ENCODE measurements at places on chromosomes 2 and 18. TPM values are rescaled to one million over a fixed set of nuclear protein-coding genes. Genes with fewer than 3 reads are reported as not detected.

The TXNDC2 gene
- 0.21 TPM for total RNA-seq

DNA sequence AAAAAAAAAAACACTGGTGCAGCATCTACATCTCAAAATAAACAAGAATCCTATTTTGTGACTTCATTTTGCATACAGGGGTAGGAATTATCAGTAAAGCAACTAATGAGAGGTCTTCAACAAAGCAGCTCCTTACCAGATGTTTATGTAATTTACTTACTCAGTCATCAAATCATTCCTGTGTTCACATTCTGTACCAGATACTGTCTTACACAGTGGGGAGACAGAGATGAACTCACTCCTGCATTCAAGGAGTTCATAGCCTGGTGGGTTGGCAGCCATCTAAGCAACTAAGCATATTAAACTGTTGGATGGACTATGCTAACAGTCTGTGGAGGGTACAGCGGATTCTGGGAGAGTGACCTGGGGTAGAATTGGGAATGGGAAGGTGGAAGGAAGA, 169.0 kb downstream of the OSR1 start:
- DNase-seq, result no peak

The DSG4 gene
- not detected for total RNA-seq

GRCh38 chr18:33594799-33595198, 16.8 kb downstream of the ASXL3 start:
- no peak for DNase-seq

DNA sequence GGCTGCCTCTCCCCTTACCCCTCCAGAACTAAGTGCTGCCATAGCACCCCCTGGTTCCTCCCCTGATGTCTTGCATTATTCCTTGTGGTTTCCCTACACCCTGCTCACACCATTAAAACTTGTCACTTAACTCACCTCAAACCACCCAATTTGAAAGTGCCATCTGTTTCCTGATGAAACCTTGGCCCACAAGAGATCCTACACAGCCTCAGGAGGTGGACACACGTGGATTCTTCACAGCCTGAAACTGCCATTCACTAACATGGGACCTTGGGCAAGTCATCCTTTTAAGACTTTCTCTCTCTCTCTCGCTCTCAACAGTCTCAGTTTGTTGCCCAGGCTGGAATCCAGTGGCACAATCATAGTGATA, 27.5 kb upstream of the FAM124B start:
- DNase-seq, result no peak

GRCh38 chr2:216555274-216555673, 56.6 kb downstream of the RPL37A start:
- DNase-seq, result peak; percentile 85

DNA sequence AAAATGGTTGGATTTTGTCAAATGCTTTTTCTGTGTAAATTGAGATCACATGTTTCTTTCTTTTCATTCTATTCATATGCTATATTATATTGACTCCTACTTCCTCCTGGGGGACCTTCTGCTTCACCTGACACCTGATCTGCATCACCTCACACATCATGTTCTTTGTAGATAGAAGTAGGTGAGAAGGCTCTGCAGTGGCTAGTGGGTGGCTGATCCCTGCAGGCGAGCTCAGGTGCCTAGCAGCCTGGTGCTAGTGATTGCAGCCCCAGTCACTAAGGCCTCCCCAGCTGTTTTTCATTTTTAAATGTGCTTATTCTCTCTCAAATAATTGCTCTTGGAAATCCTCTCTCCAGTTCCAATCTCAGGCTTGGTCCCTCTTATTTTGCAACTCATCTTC, 33.6 kb downstream of the MC4R start:
- DNase-seq, result no peak

- no peak for DNase-seq
Measured at GRCh38 chr2:183088061-183088460, 9.5 kb downstream of the DUSP19 start.

GRCh38 chr2:150480241-150480640, 7.2 kb downstream of the RND3 start:
- DNase-seq, result no peak

DNA sequence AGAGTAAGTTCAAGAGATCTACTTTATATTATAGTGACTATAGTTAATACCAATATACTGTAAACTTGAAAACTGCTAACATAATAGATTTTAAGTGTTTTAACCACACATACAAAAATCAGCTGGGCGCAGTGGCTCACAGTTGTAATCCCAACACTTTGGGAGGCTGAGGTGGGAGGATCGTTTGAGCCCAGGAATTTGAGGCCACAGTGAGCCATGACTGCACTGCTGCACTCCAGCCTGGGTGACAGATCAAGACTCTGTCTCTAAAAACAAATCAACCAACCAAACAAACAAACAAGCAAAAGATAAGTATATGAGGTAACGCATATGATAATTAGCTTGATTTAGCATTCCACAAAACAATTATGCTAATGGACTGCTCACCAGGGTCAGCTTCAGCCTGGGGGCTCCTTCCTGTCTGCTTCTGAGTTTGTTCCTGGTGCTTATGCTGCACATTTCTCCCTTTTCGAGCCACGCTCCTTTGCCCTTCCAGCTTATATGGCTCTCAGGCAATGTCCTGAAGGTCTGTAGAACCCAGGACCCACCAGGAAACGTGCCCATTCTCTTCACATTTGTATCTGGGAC, 357.6 kb downstream of the EN1 start:
- DNase-seq, result no peak

DNA sequence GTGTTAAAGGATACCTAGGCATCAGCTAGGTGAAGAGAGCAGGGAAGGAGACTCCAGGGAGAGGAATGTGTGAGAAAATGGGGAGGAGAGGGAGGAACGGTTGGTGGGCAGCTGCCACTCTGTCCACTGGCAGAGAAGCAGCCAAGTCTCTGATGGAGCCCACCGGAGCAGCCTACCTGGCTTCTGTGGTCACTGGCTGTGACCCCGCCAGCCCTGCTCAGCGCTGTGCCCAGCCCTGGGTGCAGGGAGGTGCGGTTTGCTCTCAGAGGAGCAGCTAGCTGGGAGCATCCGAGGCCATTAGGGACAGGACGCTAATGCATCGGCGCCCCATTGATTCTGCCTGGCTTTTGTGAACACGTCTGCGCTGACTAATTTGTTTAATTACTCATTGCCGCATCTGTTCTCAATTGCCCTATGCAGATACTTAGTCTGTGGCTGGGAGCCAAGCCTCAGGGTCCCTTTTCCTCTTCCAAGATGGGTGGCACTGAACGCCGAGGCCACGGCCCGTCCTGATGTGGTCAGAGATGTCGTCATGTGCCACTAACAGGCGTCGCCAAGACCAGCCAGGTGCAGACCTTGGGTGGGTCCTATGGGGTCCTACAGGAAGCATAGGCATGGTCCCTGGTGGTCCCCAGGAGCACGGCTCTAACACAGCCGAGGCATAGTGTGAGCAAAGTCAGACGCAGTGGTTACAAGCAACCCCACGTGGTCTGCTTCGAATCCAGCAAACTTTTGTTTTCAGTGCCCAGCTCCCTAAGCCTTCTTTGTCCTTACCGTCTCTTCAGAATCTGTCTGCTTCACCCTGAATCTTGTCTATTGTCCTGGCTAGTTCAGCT, 82.0 kb downstream of the RRM2 start:
- DNase-seq, result no peak

- no peak for DNase-seq
Measured at GRCh38 chr2:168654705-168655104, 147.7 kb upstream of the NOSTRIN start.

- DNase-seq, result no peak
Measured at GRCh38 chr18:62324917-62325805, at the start of gene TNFRSF11A. TNFRSF11A (plus strand) TSS chr18:62325310; CDS start chr18:62325353, 43 bp downstream.

DNA sequence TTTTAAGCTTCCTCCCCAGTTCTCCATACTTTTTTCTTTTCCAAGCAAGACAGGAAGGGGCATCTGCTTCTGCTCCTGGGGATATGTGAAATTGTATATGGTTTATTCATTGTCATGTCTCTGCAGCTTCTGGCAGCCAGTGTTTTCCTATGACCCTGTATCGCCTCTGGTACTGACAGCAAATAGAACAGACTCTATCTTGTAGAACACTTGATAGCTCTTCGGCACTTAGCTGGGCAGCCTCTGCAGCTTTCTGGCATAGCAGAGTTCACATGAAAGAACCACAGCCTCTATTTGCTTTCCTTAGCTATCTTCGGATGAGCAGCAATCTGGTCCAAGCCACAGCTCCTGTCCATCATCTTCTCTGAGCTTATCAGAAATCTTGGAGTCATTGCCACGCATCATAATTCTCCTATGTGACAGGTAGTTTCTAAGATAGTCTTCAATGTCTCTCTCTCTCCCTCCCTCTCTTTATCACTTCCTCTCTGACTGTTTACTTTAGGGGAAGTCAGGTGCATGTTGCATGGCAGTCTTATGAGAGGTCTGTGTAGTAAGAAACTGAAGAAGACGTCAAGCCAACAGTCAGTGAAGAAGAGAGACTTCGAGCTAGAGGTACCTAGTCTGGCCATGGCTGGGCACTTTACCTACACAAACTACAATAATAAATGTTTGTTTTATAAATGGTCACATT, 627.7 kb upstream of the CDH2 start:
- no peak for DNase-seq

The L3MBTL4 gene
- 8.5 TPM for total RNA-seq

GRCh38 chr2:1501038-1501851, 88.0 kb downstream of the TPO start:
- no peak for DNase-seq

DNA sequence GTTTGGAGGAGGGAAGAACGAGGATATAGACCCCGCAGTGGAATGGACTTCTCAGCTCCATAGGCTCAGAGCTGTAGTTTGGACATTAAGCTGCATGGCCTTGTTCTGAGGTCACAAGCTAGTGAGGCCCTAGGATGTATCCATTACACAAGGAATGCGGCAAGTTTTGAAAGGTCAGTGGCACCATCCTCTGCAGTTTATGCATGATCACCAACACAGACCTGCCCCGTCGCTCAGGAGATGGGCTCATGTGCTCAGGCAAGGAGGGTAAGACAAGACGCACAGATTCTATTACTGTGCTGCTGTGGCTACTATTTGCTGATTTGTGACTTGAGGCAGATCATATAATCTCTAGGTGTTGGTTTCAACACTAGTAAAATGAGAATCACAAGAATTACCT, 110.9 kb downstream of the FAM161A start:
- DNase-seq, result no peak

GRCh38 chr2:159133797-159134196, 152.7 kb downstream of the WDSUB1 start:
- DNase-seq, result no peak
